Diencephalon (tissue), 1 donor: ENCODE measurements at places on chromosomes 11 and 22. TPM values are rescaled to one million over a fixed set of nuclear protein-coding genes. Genes with fewer than 3 reads are reported as not detected.

PKNOX2 gene
- total RNA-seq = 6.9 TPM

APOL2 gene
- 9.7 TPM for total RNA-seq

RTL10 gene
- total RNA-seq = 17.5 TPM

SELENOH gene
- 46.4 TPM for total RNA-seq

TMPRSS6 gene
- 0.23 TPM for total RNA-seq
